ENCODE measurements at places on chromosomes 16 and 17.
A peak's percentile ranks its signal among the peaks of the same experiment; 100 is the strongest.

- no peak for DNase-seq
These were observed 24.1 kb downstream of the NDEL1 start for GRCh38 chr17:8459831-8460230.

DNA sequence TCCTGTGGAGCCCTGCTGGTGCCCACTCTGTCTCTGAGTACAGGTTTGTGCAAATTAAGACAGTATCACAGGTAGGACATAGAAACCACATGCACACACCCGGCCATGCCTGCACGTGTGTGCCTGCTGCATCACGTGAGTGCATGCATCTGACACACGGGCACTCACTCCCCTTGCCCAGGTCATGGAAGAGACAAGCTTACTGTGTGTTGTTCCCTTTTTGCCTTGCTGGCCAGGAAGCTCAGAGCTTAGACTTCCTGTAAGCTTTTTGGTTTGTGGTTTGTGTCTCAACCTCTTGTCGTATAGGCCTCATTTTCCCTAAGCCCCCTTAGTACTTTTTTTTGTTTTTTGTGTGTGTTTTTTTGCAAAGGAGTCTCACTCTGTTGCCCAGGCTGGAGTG is 25.0 kb downstream of the ZNF469 start:
- DNase-seq = no peak

DNA sequence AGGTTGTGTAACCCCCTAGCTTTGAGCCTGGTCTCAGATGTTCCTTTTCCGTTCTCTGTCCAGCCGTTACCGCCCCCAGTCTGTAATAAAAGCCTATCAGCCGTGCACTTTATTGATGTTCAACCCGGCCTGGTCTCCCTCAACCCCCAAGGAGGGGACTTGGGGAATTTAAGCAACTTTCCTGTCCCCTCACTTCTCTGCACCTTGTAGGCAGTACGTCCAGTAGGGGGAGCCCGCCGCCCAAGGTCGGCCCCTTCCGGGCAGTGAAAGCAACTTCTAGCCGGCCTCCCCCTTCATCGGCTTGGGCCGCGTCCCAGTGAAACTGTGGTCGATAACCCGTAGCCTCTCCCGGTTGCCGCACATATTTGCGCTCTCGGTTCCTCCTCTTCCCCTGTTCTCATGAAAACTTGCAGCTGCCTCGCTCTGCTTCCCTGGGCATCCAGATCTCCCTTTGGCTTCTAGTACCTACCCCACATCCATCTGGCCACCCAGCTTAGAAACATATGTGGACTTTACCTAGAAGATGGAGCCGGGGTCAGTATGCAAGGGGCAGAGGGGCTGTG is 7.9 kb downstream of the PNPO start:
- peak; percentile 95 for DNase-seq

DNA sequence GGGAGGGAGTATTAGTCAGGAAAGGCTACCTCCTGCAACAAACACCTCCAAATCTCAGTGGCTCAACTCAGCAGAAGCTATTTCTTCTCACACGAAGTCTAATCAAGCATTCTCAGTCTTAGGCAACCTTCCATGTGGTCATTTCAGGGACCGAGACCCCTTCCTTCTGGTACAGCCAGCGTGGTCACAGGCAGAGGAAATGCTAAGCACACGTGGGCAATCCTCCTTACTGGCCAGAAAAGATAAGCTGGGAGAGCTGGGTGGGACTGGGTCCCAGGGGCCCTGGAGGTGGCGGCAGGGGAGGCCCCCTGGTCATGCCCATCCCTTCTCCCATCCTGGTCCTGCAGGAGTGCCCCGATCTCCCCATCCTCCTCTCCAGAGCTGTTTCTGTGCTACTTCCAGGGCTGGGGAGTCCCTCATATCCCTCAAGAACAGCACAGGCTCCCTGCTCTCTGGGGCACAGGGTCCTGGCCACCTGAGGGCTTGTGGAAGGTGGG is 5.7 kb upstream of the CX3CL1 start:
- DNase-seq = no peak

GRCh38 chr17:47804461-47804860 is 17.1 kb downstream of the OSBPL7 start:
- peak; percentile 53 for DNase-seq
